ENCODE measurements at places on chromosomes 1 and 21. TPM values are rescaled to one million over a fixed set of nuclear protein-coding genes. Genes with fewer than 3 reads are reported as not detected.
A peak's percentile ranks its signal among the peaks of the same experiment; 100 is the strongest.

NBPF6 gene
- not detected for polyA plus RNA-seq

WNT3A gene
- polyA plus RNA-seq = 0.08 TPM

DNA sequence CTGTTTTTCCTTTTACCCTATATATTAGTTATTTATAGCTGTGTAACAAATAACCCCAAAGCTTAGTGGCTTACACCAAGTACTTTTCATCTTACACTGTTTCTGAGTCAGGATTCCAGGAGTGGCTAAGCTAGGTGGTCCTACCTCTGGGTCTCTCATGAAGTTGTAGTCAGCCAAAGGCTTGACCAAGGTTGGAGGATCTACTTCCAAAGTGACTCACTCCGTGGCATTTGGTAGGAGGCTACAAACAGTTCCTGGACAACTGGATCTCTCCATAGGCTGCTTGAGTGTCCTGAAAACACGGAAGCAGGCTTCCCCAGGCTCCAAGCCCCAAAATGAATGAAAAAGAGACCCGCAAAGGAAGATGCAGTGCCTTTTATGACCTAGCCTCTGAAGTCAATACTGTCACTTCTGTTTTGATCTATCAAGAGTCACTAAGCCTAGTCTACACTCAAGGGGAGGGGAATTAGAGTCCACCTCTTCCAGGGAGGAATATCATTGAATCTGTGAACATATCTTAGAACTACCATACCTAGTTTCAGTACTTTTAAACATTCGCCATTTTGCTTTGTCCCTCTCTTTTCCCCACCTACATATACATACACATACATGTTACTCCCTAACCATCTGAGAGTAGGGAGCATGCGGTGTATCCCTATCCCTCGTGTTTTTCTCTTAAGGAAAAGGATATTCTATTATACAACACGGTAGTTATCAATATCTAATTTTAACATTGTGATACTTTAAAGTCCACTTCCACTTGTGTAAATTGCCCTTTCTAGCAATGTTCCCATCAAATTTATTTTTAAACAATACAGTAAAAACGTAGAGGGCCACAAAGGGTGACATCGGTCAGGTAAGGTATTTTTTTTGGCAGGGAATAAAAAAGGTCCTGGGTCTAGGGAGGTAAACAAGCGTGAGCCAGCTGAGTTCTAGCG lies 67.2 kb downstream of the SLC35A3 start:
- no peaks in the 10 kb centered on the region for H3K27me3 ChIP-seq
- H3K4me3 ChIP-seq = peak overlapping the region; percentile 98
- no peaks in the 10 kb centered on the region for H3K36me3 ChIP-seq
- no peak for DNase-seq
- H3K4me1 ChIP-seq = no peaks in the 10 kb centered on the region

GRCh38 chr1:40690771-40691537 lies 550 bp upstream of the NFYC start:
- H3K36me3 ChIP-seq = 0 out of 2 replicates have a peak, but pooled peaks cover 7% of the 10 kb centered on the region
- no peak for DNase-seq
- H3K27ac ChIP-seq = peak overlapping the region; percentile 100
- peaks cover 6% of the 10 kb centered on the region for H3K4me1 ChIP-seq

DNA sequence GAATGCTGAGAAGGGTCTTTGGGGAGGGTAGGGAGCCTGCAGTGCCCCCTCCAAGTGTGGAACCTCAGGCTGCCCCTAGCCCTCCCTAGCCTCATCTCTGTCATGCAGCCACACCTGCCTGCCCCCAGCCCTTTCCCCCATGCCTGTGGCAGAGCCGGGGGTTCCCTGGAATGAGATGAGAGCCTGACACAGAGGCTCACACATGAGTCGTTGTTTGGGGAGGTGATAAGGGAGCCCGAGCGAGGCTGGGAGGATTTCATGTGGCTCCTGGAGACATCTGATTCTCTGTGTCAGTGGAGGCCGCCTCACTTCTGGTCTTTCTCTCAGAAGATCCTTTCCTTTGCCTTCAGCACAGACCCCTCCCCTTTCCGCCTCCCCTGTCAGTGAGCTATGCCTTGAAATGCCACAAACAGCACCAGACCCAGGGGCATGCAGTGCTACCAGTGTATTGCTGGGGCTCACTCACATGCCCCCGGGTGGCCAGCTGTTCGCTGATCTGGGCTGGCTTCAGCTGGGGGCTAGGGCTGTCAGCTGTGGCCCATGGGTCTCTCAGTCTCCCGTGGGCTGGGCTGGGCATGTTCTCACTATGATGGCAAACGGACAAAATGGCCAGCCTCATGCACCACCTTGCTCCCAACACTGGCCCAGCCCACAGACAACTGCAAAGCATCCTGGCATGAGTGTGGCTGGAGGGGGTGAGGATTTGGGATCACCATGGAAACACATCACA lies 102.6 kb downstream of the AJAP1 start:
- no peak for DNase-seq
- peaks cover 26% of the 10 kb centered on the region for H3K4me1 ChIP-seq
- no peak overlapping the region for H3K27ac ChIP-seq
- no peaks in the 10 kb centered on the region for H3K27me3 ChIP-seq

- no peaks in the 10 kb centered on the region for H3K36me3 ChIP-seq
- H3K4me3 ChIP-seq = peak overlapping the region; percentile 77
- no peak for DNase-seq
- H3K4me1 ChIP-seq = no peaks in the 10 kb centered on the region
- H3K27me3 ChIP-seq = peaks cover 2% of the 10 kb centered on the region
- H3K27ac ChIP-seq = no peak overlapping the region
These were observed 898 bp upstream of the PTGS2 start for GRCh38 chr1:186681121-186681520.
